ENCODE measurements at places on chromosomes 11 and 22. TPM values are rescaled to one million over a fixed set of nuclear protein-coding genes. Genes with fewer than 3 reads are reported as not detected.
A peak's percentile ranks its signal among the peaks of the same experiment; 100 is the strongest.

DNA sequence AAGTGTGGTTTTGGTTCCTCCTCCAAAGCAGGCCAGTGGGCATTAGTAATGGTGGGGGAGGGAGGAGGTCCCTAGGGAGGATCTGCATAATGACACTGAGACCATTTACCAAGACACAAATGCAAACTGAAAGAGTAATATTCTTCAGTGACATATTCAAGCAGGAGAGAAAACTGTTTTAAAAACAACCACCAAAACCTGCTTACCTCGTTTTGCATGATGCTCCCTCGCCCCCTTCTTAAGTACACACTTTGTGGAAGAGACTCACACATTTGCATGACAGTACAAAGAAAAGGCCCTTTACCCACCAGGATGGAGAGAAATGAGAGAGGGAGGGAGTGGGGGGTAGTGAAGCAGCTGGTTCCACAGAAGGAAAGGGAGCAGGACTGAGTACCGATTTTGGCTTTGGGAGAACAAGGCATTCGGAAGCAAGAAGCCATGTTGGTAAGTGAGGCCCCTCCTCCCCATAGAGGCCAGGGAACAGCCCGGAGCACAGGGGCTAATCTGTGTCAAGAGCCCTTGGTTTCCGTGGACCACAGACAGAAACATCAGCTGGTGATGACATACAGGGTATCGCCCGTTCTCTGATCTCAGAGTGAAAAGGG lies 13.0 kb upstream of the OPCML start:
- no peaks in the 10 kb centered on the region for H3K36me3 ChIP-seq
- no peak overlapping the region for H3K27ac ChIP-seq
- DNase-seq: no peak
- H3K4me1 ChIP-seq: no peaks in the 10 kb centered on the region
- peaks cover 4% of the 10 kb centered on the region for H3K27me3 ChIP-seq
- H3K4me3 ChIP-seq: no peak overlapping the region

DNA sequence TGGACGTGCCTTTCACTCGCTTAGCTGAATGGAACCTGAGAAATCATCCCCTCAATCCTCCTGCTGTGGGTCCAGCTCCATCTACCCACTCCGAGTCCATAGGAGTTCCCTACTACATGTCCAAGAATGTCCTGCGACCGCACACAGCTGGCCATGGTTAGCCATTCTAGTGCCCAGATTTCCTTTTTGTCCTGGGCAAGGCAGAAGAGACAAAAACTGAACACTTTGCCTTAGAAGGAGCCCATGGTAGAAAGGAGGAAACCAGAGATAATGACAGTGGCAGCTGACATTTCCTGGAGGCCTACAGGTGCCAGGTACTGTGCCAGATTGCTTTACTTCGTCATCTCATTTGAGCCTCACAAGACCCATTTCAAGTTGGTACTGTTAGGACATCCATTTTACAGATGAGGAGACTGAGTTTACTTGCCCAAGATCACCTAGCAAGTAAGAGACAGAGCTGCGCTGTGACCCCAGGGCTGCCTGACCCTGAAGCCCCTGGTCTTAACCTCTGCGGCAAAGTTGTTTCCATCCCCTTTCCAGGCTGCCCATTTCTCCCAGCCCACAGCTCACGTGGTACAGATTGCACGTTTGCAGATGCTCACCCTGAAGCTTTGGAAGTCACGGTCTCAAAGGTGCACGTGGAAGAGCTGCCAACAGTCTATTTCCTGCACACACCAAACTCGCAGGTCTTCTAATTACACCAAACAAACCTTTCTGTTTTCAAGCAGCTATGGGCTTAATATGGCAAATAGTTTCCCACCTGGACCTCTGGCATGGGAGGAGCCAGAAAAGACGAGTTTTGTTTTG lies 112.7 kb downstream of the ZBTB16 start:
- H3K4me1 ChIP-seq: peaks cover 99% of the 10 kb centered on the region
- DNase-seq: no peak
- no peaks in the 10 kb centered on the region for H3K36me3 ChIP-seq

GRCh38 chr11:85740481-85741400 lies 54.7 kb upstream of the CCDC89 start:
- no peak for DNase-seq
- H3K27ac ChIP-seq: no peak overlapping the region
- no peaks in the 10 kb centered on the region for H3K36me3 ChIP-seq
- H3K27me3 ChIP-seq: no peaks in the 10 kb centered on the region
- no peak overlapping the region for H3K4me3 ChIP-seq

JHY gene
- total RNA-seq: 10.4 TPM

DNA sequence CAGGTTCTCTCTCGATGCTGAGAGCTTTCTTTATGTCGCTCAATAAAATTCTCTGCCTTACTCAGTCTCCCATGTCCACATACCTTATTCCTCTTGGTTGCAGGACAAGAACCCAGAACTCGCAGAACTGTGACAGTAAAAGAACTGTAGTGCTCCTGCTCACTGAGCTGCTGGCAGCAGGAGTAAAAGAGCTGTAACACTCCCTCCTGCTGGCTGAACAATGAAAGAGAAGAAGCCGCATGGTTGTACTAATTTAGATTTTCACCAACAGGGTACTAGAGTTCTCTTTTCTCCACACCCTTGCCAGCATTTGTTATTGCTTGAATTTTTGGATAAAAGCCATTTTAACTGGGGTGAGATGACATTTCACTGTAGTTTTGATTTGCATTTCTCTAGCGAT lies 433.2 kb downstream of the GUCY1A2 start:
- H3K36me3 ChIP-seq: no peaks in the 10 kb centered on the region
- no peak for DNase-seq
- no peaks in the 10 kb centered on the region for H3K4me1 ChIP-seq
- no peak overlapping the region for H3K27ac ChIP-seq
- no peaks in the 10 kb centered on the region for H3K27me3 ChIP-seq

GRCh38 chr11:24543771-24544170 lies 46.9 kb downstream of the LUZP2 start:
- no peaks in the 10 kb centered on the region for H3K27me3 ChIP-seq
- no peak for DNase-seq
- H3K27ac ChIP-seq: no peak overlapping the region
- no peaks in the 10 kb centered on the region for H3K4me1 ChIP-seq
- H3K36me3 ChIP-seq: no peaks in the 10 kb centered on the region
- H3K4me3 ChIP-seq: no peak overlapping the region

ARHGAP8 gene
- total RNA-seq: 18.2 TPM

PGGHG gene
- 163 TPM for total RNA-seq

- no peaks in the 10 kb centered on the region for H3K27me3 ChIP-seq
- H3K36me3 ChIP-seq: no peaks in the 10 kb centered on the region
- H3K4me1 ChIP-seq: no peaks in the 10 kb centered on the region
Observed at GRCh38 chr11:47060807-47061206, 115.9 kb downstream of the ARFGAP2 start.

DNA sequence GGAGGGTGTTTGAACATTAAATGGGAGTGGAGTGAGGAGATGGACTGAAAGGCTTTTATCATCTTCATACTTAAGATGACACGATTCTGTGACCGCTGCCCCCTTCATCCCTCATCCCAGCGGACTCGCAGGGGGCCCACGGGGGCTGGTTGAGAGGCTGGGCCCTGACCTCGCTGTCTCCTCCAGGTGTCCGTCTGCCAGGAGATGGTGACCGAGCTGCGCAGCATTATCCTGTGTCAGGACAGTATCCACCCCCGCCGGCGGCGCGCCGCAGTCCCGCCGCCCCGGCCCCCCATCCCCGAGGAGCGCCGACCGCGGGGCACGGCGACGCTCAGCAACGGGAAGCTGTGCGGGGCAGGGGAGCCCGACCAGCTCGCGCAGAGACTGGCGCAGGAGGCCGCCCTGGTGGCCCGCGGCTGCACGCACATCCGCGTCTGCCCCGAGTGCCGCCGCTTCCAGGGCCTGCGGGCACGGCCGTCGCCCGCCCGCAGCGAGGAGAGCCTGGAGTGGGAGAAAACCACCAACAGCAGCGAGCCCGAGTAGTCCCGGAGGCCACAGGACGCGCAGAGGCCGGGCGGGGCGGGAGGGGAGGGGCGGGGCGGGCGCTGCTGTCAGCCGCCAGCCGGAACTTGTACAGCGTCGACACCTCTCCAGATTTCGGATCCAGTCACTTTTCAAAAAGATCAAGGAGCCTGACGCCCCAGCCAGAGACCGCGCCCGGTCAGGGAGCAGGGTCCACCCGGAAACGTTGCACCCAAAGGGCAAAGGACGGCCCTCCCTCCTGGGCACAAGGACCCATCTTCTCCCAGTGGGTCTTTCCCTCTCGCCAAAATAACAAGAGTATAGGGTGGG lies 38.0 kb upstream of the TBCEL start:
- H3K27ac ChIP-seq: peak overlapping the region; percentile 28
- H3K4me3 ChIP-seq: peak overlapping the region; percentile 49
- H3K4me1 ChIP-seq: peaks cover 9% of the 10 kb centered on the region

DNA sequence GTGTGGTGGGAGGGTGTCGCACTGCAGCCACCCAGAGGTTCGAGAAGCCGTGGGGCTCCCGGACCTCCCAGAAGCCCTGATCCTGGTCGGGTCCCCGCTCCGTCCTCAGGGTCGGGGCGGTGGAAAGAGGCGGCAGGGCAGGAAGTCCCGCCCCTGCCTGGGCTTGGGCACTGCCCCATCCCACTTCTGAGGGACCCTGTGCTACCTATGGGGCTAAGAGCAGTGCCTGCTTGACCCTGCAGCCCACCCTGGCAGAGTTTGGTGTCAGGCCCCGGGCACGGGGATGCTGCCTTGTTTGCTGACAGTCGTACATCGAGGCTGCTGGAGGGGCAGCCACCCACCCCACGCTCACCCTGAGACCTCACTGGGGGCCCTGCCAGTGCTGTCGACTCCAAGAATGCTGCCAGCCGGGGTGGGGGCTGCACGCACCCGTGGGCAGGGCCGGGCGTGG lies 19.4 kb downstream of the RNH1 start:
- peaks cover 29% of the 10 kb centered on the region for H3K36me3 ChIP-seq
- no peak overlapping the region for H3K4me3 ChIP-seq
- H3K27me3 ChIP-seq: no peaks in the 10 kb centered on the region
- peaks cover 6% of the 10 kb centered on the region for H3K4me1 ChIP-seq
- H3K27ac ChIP-seq: no peak overlapping the region
- no peak for DNase-seq

DNA sequence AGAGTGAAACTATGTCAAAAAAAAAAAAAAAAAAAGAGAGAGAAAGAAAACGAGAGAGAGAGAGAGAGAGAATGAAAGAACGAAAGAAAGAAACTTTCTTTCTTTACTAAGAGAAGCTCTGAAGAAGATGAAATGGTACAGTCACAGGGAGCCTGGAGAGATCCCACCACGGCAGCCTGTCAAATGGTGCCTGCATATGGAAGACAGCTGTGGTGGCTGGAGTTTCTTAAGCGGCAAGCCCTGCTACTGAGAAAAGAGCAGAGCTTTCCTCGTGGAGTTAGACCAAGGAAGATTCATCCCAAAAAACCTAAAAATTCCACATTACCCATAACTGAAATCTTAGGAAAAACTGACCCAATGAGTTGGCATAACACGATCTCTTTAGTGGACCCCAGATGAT lies 66.7 kb downstream of the MICAL3 start:
- no peaks in the 10 kb centered on the region for H3K27me3 ChIP-seq
- DNase-seq: no peak
- H3K27ac ChIP-seq: no peak overlapping the region
- H3K36me3 ChIP-seq: no peaks in the 10 kb centered on the region
- no peaks in the 10 kb centered on the region for H3K4me1 ChIP-seq

DNA sequence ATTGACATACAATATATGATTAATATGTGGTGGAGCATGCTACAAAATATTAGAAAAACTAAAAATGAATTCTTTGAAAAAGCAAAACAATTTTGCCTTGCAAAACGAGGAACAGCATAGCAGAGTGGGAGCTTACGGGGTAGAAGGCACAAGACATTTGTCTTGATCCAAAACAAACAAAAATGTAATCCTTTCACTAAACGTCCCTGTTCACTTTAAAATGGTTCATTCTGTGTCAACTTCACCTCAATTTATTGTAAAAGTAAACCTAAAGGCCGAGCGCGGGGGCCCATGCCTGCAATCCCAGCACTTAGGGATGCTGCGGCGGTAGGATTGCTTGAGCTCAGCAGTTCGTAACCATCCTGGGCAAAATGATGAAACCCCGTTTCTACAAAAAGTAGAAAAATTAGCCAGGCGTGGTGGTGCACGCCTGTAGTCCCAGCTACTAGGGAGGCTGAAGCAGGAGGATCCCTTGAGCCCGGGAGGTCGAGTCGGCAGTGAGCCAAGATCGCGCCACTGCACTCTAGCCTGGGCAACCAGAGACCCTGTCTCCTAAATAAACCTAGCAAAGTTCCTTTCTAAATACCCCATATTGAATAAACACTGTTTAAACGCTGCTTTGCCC lies 2.0 kb downstream of the PRDM10 start:
- DNase-seq: no peak
- H3K36me3 ChIP-seq: no peaks in the 10 kb centered on the region
- H3K4me1 ChIP-seq: peaks cover 31% of the 10 kb centered on the region
- no peaks in the 10 kb centered on the region for H3K27me3 ChIP-seq
- peak overlapping the region; percentile 71 for H3K4me3 ChIP-seq
- H3K27ac ChIP-seq: peak overlapping the region; percentile 100

- H3K27me3 ChIP-seq: peaks cover 28% of the 10 kb centered on the region
- peak; percentile 81 for DNase-seq
- no peak overlapping the region for H3K4me3 ChIP-seq
- H3K4me1 ChIP-seq: no peaks in the 10 kb centered on the region
Observed at GRCh38 chr11:66045177-66045639, 3.8 kb downstream of the GAL3ST3 start.

DNA sequence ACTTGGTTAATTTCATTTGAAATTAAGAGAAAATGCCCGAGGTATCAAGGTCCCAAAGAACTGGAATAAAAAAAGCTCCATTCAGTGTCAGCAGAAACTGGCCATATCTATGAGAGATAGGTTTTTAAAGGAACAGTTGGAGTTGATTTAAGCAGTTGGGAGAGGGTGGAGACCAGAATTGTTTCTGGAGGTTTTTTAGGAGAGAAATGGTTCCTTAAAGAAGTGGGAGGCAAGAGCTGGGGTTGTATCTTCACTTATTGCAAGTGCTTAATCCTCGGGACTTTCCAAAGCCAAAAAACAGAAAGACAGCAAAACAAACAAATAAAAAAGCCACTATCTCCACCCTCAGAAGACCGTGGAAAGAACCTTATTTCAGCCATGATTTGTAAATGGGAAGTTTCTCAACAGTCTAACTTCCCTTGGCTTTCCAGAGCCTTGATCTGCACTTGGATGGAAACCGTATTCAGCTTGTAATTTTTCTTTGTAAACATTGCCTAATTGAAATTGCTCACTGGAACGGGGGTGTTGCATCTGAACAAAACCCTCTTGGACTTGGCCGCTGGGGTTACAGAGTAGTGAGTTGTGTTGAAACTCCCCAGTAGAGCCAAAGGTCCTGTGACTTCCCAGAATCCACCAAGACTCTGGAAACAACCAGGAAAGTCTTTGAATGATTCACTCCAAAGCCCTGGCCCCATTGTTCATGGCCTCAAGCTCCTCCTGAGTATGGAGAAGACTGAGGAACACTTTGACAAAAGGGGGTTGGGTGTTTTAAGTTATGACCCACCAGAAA lies 115.6 kb downstream of the SLC1A2 start:
- no peaks in the 10 kb centered on the region for H3K27me3 ChIP-seq
- peaks cover 42% of the 10 kb centered on the region for H3K4me1 ChIP-seq
- peak overlapping the region; percentile 79 for H3K27ac ChIP-seq
- peak; percentile 61 for DNase-seq
- no peaks in the 10 kb centered on the region for H3K36me3 ChIP-seq
